ENCODE measurements at places on chromosomes 2 and 18. TPM values are rescaled to one million over a fixed set of nuclear protein-coding genes. Genes with fewer than 3 reads are reported as not detected.

MRO gene
- not detected for total RNA-seq

FEV gene
- total RNA-seq = not detected

GPR45 gene
- total RNA-seq = not detected

CNDP1 gene
- total RNA-seq = not detected

MXD1 gene
- total RNA-seq = 3.9 TPM

CASP8 gene
- 3.1 TPM for total RNA-seq

MTCL1 gene
- total RNA-seq = 36.9 TPM

SLC38A11 gene
- not detected for total RNA-seq

ABCG5 gene
- total RNA-seq = not detected

IL36A gene
- not detected for total RNA-seq

ZSWIM2 gene
- 0.39 TPM for total RNA-seq

PPP3R1 gene
- total RNA-seq = 29.1 TPM

FOXI3 gene
- 0.51 TPM for total RNA-seq

LIPG gene
- 13.2 TPM for total RNA-seq

APCDD1 gene
- total RNA-seq = 4.7 TPM

RNU2-63P gene
- not detected for total RNA-seq

CD226 gene
- 0.06 TPM for total RNA-seq

SMCHD1 gene
- 127 TPM for total RNA-seq

DAPL1 gene
- not detected for total RNA-seq

PROM2 gene
- total RNA-seq = 0.95 TPM

NEURL3 gene
- not detected for total RNA-seq

REG3A gene
- total RNA-seq = not detected

SLC30A3 gene
- 0.56 TPM for total RNA-seq

CHRNG gene
- total RNA-seq = not detected

NEUROD1 gene
- not detected for total RNA-seq

CYTIP gene
- total RNA-seq = 0.54 TPM

EGR4 gene
- total RNA-seq = not detected

ACTG2 gene
- total RNA-seq = 0.19 TPM

ESCO1 gene
- 48.8 TPM for total RNA-seq

RAB10 gene
- 123 TPM for total RNA-seq

MAPK4 gene
- 7.0 TPM for total RNA-seq

CTAGE1 gene
- not detected for total RNA-seq

NDUFAF7 gene
- total RNA-seq = 47.4 TPM

TNFAIP6 gene
- total RNA-seq = not detected

ANKRD30B gene
- total RNA-seq = not detected

TRMT61B gene
- 23.9 TPM for total RNA-seq

REG3G gene
- not detected for total RNA-seq

RNF125 gene
- total RNA-seq = 4.4 TPM

DCDC2C gene
- total RNA-seq = not detected

IHH gene
- total RNA-seq = 0.06 TPM

PLGLB1 gene
- 1.6 TPM for total RNA-seq

GPBAR1 gene
- not detected for total RNA-seq

C2orf66 gene
- total RNA-seq = 0.43 TPM

CPS1 gene
- 86.8 TPM for total RNA-seq

IKZF2 gene
- total RNA-seq = 29.3 TPM

PLB1 gene
- total RNA-seq = 0.12 TPM

CCL20 gene
- not detected for total RNA-seq

CLEC4F gene
- not detected for total RNA-seq

SLC5A7 gene
- 0.04 TPM for total RNA-seq

SULT1C4 gene
- 11.3 TPM for total RNA-seq
